ENCODE measurements at places on chromosomes 2 and 18.

- no peak for DNase-seq
These were observed 211.5 kb upstream of the RAB6C start for GRCh38 chr2:129768036-129768386.

DNA sequence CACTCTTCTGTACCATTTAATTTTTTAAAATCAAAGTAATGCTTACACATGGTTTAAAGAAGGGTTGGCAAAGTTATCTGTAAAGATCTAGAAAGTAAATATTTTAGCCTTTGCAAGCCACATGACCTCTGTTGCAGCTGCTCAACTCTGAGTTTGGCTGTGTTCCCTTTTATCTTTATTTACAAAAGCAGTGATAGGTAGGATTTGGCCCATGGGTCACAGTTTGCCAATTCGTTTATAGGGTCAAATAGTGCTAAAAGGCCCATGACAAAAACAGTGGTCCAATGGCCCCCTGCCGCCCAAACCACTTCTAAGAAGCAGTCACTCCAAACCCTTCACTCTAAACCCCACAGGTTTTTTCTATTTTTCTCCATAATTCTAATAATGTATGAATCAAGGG is 124.8 kb downstream of the PARD3B start:
- DNase-seq: no peak

GRCh38 chr2:232374356-232374755 is 4.2 kb upstream of the ALPP start:
- DNase-seq: no peak

- DNase-seq: no peak
These were observed 152.2 kb downstream of the MYT1L start for GRCh38 chr2:2178921-2179320.

DNA sequence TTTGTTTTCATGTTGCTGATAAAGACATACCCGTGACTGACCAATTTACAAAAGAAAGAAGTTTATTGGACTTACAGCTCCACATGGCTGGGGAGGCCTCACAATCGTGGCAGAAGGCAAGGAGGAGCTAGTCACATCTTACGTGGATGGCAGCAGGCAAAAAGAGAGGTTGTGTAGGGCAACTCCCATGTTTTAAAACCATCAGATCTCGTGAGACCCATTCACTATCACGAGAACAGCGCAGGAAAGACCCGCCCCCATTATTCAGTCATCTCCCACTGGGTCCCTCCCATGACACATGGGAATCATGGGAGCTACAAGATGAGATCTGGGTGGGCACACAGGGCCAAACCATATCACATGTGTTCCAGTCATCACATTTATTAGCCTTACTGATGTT is 16.8 kb downstream of the AQP12A start:
- no peak for DNase-seq

- DNase-seq: no peak
These were observed 148.2 kb upstream of the GLI2 start for GRCh38 chr2:120587279-120587996.

DNA sequence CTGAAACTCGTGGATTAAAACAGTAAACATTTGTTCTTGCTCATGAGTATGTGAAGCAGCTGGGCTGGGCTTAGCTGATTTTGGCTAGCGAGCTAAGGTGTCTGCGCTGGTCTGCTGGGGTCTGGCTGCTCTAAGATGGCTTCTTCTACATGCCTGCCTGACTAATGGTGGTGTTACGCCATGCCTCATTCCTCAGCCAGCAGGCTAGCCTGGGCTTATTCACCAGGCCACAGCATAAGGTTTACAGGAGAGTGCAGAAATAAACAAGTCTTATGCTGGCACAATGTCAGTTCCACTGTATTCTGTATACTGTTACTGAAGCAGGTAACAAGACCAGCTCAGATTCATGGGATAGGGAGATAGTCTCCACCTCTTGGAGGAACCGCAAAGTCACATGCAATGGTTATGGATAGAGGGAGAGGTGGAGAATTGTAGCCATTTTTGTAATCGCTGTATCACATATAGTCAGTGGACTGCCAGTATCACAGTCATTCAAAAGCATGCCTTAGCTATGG is 80.0 kb downstream of the RHBDD1 start:
- DNase-seq: no peak

- DNase-seq: no peak
These were observed 163.7 kb upstream of the TNP1 start for GRCh38 chr2:217023611-217024010.

DNA sequence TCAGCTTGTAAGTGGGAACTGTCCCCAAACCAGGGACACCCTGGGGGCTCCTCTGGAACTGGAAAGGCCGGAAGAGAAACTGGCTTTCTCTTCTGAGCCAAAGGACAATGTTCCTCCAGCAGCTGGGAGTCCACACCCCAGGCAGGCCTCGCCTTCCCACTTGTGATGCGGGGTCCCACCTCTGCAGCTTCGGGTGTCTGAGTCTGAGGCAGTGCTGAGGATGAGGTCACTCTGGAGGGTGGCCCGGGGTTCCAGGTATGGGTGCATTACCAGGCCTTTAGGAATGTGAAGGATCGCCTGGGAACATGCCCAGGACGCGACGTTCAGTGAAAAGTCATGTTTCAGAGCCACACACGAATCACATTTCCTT is 18.2 kb upstream of the BOK start:
- DNase-seq: no peak

DNA sequence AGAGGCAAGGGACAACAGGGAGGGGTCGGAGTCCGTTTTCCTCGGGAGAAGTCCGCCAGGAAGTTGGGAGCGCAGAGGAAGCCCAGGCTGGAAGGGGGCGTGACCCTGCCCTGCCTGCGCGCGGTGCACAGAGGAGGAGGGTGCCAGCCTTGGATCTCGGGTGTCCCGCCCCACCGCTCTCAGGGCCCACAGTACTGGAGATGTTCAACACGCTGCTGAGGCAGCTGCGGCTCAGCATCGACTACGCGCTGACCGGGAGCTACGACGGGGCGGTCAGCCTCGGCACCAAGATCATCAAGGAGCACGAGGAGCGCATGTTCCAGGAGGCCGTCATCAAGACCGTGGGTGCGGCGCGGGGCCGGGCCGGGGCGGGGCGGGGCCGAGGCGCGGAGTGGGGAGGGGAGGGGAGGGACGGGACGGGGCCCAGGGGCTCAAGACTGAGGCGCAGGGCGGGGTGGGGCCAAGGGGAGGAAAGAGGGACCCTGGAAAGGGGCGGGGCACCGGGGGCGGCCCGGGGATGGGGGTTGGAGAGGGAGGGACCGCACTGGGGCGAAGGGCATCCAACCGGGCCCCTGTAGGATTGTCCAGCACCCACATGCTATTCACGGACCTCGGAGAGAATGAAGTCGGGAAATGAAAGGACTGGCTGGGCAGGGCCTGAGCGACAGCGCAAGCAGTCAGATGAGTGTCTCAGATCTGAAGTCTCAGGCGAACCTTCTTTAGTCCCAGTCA is 36.6 kb downstream of the POMC start:
- DNase-seq: no peak

GRCh38 chr2:189267925-189268579 is 88.5 kb upstream of the COL5A2 start:
- DNase-seq: no peak

- DNase-seq: no peak
These were observed 36.5 kb upstream of the CDH19 start for GRCh38 chr18:66640431-66640830.

DNA sequence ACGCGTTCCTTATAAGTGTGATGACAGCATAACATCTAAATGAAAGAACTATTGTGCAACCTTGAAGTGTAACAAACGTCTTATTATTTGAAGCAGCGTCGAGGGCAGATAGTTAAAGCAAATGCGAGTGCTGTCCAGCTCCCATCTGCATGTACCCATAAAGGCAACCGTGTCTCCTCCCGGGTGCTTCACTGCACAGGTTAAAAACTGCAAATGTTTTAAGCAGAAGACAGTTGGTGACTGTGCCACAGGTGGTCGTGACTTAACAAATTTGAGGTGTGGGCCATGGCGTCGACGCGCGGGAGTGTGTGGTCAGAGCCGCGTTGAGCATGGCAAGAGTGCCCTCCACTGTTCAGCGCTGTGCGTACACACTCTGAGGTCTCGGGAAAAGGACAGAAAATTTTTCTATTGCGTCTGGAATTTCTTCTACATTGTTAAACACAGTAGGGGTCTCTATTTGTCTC is 6.4 kb downstream of the SALL3 start:
- peak; percentile 81 for DNase-seq

- no peak for DNase-seq
These were observed 86.6 kb downstream of the POLR1A start for GRCh38 chr2:86019121-86019520.

DNA sequence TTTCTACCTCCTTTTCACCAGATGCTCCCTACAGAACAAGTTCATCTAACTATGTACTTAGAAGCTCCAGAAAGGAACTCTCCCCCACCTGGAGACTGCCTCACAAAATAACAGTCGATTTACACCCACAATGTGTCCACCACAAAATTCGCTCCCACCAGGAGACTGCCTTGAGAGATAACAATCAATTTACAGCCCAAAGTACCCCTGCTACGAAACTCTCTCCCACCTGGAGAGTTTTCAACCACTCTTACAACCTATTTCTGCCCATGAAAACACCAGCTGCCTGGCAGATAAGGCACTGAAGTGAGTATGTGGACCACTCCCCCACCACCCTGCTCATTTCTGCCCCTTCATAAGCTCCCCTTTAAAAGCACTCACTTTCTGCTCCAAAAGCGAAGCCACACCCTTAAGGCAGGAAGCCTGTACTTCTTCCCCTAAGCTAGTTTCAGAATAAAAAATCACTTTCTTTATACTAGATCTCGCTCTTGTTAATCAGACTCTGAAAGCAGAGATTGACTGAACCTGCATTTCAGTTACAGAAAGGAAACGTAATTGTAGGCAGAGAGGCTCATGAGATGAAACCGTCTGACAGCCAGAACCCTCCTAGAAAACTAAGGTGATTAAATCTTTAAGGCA is 94.4 kb upstream of the RBBP8 start:
- no peak for DNase-seq

DNA sequence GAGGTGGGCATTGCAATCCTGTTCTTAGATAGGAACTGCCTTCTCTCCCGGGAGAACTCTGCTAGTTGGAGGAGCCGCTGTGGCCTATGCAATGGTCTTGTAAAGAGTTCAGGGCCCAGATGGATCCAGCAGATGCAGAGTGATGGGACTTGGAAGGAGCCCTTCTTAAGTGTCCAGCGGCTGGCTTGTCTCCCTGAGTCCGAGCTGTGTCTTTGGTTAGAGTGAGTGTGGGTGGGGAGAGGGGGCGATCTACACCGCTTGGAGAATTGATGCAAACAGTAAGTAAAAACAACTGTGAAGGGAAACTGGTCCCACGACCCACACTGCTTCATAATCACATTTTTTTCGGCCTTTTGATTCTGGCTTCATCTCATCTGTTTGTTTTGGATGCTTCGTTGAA is 89.8 kb upstream of the CYRIA start:
- DNase-seq: no peak

GRCh38 chr18:3062798-3063680 is 50.1 kb upstream of the LPIN2 start:
- DNase-seq: peak; percentile 78

DNA sequence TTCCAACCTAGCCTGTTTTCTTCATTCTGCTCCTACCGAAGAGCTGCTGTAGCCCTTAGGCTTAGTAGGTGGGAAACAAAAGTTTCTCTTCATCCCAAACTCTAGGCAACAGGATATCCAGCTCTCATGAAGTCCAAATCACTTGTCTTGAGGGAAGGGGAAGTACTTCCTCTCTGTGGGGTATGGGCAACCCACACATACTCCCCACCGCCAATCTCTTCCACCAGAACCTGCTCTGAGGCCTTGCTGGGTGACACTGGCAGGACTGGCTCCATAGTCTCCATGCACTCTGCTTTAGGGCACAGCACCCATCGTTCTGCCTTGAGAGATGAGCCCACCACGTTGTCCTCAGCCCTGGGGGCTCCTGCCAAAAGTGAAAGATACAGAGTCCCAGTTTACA is 173.0 kb downstream of the NCK2 start:
- DNase-seq: no peak

DNA sequence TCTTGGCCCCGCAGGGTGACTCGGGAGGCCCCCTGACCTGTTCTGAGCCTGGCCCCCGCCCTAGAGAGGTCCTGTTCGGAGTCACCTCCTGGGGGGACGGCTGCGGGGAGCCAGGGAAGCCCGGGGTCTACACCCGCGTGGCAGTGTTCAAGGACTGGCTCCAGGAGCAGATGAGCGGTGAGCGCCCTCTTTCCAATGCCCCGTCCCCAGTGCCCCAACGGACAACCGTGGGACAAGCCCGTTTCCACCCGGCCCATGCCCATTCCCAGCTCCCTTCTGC is 2.6 kb upstream of the CHRND start:
- no peak for DNase-seq

- DNase-seq: no peak
These were observed 4.6 kb upstream of the ACAA2 start for GRCh38 chr18:49817947-49818346.

DNA sequence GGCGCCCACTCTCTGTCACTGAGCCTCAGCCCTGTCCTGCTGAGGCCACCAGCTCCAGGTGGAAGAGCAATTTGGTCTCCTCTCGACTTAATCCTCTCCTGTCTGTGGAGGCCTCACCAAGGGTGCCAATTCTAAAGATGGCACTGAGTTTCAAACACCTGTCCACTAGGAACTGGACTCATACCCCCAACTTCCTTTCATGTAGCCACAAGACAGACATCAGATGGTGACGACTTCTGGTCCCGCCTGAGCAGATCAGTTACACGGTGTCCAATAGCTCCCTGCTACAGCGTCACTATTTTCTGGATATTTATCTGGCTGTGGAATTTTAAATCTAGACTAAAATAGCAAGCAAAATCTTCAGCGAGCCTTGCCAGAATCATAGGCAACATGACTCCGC is 24.5 kb upstream of the SP5 start:
- DNase-seq: no peak

DNA sequence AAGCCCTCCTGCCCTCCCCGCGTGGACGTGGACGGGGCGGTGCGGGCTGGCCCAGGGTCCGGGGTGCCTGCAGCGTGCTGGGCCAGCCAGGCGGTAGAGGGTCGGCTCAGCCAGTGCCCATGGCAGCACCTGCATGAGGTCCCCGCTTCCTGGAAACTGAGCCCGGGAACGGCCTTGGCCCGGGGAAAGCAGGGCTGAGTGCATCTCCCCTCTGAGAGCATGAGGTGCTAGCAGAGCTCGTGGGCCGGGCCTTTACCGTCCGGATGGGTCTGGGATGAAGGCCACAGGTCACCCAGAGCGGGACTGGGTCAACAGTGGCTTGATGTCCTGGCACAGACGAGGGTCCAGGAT is 39.8 kb downstream of the TSHZ1 start:
- DNase-seq: no peak

- DNase-seq: no peak
These were observed 31.4 kb upstream of the DUSP2 start for GRCh38 chr2:96176661-96177060.

DNA sequence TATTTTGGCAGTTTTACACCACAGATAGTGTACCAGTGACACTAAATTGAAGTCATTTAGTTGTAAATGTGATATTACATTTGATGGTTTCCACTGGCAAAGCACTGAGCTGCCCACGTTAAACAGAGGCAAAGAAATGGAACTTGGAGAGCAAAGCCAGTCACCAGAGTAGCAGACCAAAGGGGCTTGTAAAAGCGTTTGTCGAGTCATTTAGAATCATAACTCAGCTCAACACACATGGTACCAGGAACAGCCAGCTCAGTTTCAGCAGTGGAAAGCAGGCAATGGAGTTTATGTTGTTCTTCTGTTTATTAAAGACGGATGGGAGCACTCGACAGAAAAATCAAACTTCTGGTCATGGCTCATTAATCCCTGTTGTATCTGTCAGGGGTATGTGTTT is 91.2 kb downstream of the POU3F3 start:
- DNase-seq: no peak

- DNase-seq: no peak
These were observed 112.5 kb downstream of the SMAD7 start for GRCh38 chr18:48838166-48838775.

Data from Ammon's horn (tissue), 1 donor.